ENCODE measurements at places on chromosomes 12 and 14.

DNA sequence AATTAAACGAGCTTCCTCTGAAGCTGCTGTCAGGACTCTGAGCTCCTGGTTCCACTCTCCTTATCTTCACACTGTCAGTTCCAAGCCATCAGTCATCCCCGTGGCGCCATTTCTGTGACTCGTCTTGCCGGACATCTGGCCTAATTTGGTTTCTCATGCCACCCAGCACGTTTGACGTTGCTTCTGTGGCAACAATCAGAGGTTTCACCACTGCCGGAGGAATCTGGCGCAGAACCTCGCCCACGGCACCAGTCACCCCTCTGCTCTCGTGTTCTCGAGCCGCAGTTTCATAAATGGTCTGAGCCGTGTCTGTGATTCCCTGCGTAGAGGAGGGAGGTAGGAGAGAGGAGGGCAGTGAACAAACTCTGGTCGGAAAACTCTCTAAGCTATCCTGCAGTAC, 29.7 kb downstream of the BDKRB1 start:
- DNase-seq: no peak

GRCh38 chr14:50064993-50065392, 51.4 kb downstream of the VCPKMT start:
- no peak for DNase-seq

DNA sequence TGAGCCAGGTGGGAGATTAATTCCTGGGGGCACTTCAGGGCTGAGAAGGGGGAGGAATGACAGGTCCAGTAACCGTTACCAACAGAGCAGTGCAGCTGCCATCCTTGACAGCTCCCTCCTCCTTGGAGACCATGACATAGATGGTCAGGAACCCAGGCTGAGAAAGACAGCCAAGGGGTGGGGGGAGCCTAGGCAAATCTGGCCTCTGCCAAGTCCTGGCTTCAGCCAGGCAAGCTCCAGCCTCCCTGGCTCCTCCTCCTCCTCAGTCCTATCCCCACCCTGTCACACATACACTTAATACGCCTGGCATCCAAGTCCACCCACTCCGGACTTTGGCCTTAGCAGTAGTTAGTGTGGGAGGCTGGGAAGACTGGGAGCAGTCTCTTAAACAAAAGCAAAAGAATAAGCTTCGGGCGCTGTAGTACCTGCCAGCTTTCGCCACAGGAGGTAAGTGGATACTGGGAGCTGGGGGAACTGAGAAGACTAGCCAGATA, at the start of gene RDH5:
TSS of gene RDH5 (plus strand) at position 323 of the 494 bp plus-strand sequence. CDS start 792 bp downstream, outside the sequence.
- DNase-seq: no peak

DNA sequence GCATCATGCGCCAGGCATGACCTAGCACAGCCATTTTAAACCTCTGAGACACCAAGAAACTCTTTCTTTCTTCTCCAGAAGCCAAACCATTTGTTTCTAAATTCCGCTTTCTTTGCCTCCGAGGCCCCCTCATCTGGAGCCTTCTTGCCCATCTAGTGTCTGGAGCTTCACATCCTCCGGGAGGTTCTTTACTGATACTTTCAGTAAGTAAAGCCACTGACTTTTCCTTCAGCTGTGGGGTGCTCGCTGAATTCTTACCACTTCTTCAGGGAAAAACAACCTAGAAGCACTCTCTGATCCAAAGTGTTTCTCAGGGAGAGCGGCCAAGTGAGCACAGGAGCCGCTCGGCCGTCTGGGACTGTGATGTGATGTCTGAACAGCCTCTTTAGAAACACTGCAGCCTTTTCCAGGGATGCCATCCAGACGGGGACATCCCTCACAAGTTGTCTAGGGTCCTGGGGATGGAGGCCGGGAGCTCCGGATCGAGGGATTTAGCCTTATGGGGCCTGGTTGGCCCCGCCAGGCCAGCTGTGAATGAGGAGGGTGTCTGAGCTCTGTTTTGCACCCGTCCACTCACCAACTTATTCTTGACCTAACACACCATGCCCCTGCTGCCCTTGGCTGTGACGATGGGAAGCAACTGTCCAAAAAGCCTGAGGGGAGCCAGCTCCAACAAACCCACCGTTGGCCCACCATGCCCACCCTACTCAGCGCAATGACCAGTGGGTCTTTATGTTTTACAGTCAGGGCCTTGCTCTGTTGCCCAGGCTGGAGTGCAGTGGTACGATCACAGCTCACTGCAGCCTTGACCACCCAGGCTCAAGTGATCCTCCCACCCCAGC, 160.6 kb downstream of the ZFP36L1 start:
- DNase-seq: no peak

DNA sequence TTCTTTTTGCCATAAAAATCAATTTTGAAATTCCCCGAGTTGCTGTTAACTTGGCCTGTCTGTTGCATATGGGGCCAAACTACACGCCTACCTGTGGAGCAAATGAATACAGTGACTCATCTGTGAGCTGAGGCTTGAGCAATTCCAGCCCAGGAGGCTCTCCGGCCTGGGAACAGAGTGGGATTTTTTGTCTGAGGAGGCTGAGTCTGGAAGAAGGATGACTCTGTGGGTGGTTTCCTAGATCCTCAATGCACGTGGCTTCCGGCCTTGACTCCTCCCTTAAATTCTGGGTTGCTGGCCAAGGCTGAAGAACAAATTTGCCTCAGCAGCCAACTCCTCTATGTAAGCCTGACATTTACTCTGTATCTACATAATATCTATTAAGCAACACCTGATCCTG, 124.1 kb downstream of the SSPN start:
- DNase-seq: no peak

- no peak for DNase-seq
Observed at GRCh38 chr14:90767899-90768298, 48.3 kb downstream of the TTC7B start.

DNA sequence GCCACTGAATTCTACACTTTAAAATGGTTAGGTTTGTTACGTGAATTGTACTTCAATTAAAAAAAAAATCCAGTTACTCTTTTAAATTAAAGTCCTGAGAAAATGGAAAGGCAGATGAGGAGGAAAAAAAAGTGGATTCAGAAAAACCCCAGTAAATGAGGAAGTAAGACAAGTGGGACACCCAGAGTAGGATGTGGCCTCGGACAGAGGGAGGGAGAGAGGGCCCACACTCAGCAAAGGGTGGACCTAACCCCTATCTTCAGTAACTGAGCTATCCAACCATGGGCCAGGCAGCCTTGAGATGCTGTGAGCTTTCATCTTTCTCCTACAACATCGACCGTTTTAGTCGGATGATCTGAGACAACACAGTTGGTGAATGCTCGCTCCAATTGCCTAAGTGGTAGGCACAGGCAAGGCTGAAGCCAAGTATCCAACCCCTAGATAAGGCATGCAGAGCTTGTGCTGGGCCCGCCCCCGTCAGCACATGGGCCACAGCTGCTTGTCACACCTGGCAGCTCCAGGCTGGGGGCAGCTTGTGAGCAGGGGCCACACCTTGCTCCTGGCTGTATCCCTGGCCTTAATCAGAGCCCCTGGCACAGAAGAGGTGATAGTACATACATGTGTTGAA, 142.1 kb downstream of the TTC7B start:
- no peak for DNase-seq

- DNase-seq: no peak
Observed at GRCh38 chr14:60396718-60397343, 89.0 kb downstream of the C14orf39 start.

DNA sequence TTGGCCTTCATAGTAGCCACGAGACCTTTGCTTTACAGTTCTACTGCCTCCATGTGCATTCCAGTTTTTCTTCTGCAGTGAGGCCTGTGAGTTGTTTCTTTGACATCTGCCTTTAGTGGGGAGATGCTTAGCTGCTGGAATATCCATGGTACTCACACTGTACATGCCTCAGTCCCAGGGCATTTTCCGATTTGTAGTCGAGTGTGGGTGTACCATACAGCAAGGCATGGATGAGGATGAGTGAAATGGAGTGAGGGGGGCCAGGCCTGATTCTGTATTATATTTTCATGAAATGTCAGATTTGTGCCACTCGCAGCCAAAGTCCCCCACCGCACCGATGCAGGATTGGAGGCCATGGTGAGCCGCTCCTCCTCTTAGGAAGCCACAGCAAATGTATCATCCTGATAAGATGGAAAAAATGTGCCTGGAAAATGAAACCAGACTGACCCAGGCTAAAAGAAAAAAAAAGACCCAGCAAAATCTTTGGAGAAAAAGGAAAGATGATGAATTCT, 173.0 kb downstream of the ADGRD1 start:
- DNase-seq: no peak

DNA sequence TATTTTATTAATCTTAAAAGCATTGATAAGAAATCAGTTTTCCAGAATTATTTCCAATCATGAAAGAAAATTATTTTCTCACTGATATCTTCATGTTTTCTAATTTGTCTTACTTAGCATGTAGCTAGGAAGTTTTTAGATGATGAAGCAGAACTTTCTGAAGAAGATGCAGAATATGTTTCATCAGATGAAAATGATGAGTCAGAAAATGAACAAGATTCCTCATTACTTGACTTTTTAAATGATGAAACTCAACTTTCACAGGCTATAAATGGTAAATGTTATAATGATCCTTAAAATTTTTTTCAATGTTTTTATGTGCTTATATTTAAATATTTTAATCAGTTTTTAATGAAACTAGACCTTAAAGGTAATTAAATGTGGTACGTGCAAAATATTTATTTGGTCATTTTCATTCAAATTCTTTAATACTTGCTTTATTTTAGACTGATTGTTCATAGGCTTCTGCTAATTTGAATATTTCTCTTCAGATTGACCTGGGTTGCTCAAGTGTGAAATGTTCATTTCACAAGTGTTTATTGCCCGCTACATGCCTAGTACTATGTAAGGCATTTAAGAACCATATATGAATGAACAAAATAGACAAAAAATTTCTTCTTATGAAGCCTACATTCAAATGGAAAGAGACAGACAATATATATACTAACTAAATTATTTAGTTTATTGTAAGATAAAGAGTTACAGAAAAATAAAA, 49.5 kb downstream of the FANCM start:
- DNase-seq: no peak

- DNase-seq: no peak
Observed at GRCh38 chr12:130970908-130971233, 17.2 kb downstream of the ADGRD1 start.

GRCh38 chr12:38258411-38258810, 58.2 kb upstream of the ALG10B start:
- no peak for DNase-seq

GRCh38 chr14:45227566-45227965, 25.4 kb downstream of the MIS18BP1 start:
- DNase-seq: no peak

GRCh38 chr12:127881371-127882140, 385.4 kb upstream of the TMEM132C start:
- no peak for DNase-seq

DNA sequence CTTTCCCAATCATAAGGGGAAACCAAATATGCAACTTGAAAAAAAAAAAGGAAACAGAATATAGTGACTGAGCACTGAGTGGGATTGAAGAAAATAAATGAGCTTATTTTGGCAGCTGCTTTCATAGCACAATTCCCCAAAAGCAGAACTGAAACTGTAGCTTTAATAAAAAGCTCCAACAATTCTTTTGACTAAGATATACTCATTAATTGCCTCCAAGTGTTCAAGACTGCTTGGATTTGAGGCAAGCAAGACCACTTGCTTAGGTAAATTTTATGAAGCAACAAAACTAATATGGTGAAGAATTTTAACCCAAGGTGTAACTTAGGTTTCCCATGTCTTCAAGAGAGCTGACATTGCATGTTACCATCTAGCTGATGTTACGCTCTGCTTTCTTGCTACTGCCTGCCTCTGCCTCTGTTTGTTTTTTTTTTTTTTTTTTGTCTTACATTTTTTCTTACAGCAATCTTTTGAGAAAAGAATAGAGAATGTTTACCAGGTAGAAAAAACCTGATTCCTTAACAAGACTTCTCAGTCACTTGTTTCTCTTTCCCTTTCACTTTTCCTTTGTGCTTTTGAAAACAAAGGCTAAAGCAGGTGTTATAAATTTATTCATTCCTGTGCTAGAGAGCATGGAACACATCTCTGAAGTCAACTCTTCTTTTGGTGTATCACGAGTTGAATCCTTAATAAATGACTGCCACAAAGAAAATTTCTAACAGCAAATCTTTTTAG, 134.4 kb downstream of the BCAT1 start:
- no peak for DNase-seq

DNA sequence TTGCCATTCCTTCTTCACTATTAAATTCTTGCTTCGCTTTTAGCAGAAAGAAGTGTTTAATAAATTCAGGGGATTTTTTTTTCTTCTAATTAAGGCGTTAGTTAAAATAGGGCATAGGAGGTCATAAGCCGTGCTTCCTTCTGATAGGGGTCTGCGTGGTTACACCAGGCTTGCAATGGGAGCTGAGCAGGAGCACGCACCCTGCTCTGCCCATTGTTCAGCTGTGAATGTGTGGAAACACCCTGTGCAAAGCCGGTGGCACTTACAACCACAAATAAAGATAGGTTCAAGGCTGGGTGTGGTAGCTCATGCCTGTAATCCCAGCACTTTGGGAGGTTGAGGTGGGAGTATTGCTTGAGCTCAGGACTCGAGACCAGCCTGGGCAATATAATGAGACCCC, 162.1 kb downstream of the PRKCH start:
- DNase-seq: no peak

GRCh38 chr14:95518045-95518751, 1.7 kb upstream of the SYNE3 start:
- DNase-seq: no peak

GRCh38 chr14:105076296-105076804, 11.1 kb upstream of the GPR132 start:
- no peak for DNase-seq

DNA sequence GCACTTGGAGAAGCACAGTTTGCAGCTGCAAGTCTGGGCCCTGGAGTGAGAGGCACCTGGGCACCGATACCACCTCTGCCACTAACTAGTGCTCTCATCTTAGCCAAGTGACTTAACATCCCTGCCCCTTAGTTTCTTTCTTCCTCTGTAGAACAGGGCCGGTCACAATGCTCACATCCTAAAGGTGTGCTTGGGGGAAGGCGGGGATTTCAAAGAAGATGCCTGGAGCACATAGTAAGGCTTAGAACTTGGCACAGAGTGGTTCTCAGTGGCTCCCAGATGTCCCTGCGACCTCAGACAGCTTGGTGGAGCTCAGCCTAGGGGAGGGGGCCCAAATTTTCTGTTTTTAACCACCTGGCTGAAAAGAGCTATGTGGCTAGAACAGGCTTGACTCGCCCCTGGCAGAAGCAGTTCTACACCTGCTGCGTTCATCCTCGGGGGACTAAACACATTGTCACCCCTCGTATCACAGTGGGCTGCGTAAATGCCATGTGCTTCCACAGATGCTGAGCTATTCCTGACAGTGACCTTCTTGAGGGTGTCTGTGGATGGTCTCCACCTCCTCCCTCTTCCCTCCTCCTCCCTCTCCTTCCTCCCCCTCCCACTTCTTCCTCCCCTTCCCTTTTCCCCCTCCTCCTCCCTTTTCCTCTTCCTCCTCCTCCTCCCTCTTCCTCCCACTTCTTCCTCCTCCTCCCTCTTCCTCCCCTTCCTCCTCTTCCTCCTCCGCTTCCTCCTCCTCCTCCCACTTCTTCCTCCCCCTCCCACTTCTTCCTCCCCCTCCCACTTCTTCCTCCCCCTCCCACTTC, 112.1 kb downstream of the PHETA1 start:
- DNase-seq: no peak
